ENCODE measurements at places on chromosomes 7 and 10.
A peak's percentile ranks its signal among the peaks of the same experiment; 100 is the strongest.

DNA sequence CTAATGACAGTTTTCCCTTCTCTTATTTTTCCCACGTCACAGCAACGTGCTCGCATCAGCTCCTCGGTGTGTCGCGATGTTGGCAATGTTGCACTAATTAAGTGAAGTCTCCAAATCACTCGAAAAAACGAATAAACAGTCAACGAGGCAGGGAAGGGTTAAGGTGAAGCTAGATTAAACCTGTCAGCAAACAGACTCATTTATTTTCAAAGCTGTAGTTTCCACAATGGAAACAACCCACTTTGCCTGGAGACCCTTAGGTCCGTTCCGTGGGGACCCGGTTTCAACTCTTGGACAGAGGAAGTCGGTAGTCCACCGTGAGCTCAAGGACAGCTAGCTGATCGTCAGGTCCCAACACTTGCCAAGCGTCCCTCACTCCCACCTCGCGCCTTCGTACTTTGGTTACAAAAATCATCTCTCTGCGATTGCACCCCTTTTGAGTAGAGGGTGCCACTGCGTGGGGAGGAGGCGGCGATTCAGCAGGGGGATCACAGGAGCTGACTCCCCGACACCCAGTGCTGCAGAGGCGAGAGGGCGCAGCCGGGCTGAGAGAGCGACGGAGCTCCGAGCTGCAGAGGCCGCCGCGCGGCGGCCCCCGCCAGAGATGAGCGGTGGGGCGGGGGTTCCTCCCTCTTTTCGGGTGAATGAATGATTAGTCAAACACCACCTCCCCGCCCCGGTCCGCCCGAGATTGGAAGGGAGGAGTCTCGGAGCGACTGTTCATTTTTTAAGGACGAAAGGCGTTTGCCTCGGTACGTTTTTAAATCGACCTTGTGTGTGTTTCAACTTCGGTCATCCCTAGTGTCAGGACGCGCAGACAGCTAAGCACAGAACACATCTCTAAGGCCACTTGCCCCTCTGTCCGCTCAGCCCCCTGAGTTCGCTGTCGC is 1.3 kb upstream of the BMPER start:
- peak; percentile 81 for DNase-seq

GRCh38 chr7:29035044-29035740 is 77.1 kb upstream of the TRIL start:
- DNase-seq: no peak

DNA sequence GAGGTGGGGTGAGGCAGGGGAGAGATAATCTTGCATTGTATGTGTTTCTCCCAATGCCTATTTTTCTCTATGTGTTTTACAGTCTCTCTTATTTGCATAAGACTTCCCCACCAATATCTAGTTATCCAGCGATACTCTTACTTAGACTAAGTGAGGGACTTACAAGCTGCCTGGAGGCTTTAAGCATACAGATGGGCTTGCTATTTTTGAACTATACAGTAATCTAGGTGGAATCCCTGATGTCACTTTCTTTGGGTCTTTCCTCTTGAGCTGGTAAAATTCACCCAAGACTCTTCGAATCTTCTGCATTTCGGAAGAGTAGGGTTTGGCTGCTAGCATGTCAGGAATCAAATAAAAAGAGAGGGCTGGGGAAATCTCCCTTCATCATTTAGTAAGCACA is 76.6 kb downstream of the NDUFB2 start:
- DNase-seq: no peak

DNA sequence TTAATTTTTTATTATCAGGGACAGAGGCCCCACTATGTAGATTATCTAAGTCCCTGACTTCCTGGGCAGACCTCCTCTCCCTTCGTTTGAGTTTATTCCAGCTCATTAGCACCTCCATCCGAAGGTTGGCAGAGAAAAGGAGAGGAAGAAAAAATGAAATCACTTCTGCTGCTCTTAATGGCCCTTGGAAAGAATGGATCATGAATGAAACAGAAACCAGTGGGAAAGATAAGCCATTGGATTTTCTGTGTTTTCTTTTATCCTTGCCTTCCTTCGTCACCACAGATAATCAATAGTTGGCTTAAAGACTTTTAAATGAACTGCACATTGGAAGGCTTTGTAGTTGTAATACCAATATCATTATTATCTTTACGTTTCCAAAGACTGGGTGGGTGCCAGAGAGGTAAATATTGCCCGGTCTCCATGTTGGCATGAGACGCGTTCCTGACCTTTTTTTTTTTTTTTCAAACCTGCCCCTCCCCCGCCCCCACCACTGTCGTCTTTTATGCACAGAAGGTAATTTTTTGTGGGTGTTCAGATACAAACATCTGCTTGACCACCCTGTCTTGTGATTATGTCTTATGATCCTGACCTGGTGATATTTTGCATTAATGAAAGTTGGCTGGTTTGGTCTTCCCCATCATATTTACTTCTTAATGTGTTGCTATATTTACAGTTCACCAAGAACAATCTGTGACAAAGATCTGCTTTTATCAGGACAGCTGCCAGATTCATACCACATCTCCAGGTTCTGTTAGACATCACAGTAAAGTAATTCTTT is 116.8 kb downstream of the ARID5B start:
- no peak for DNase-seq

- DNase-seq: peak; percentile 60
Observed at GRCh38 chr10:75430000-75430763, 1.2 kb upstream of the LRMDA start.

DNA sequence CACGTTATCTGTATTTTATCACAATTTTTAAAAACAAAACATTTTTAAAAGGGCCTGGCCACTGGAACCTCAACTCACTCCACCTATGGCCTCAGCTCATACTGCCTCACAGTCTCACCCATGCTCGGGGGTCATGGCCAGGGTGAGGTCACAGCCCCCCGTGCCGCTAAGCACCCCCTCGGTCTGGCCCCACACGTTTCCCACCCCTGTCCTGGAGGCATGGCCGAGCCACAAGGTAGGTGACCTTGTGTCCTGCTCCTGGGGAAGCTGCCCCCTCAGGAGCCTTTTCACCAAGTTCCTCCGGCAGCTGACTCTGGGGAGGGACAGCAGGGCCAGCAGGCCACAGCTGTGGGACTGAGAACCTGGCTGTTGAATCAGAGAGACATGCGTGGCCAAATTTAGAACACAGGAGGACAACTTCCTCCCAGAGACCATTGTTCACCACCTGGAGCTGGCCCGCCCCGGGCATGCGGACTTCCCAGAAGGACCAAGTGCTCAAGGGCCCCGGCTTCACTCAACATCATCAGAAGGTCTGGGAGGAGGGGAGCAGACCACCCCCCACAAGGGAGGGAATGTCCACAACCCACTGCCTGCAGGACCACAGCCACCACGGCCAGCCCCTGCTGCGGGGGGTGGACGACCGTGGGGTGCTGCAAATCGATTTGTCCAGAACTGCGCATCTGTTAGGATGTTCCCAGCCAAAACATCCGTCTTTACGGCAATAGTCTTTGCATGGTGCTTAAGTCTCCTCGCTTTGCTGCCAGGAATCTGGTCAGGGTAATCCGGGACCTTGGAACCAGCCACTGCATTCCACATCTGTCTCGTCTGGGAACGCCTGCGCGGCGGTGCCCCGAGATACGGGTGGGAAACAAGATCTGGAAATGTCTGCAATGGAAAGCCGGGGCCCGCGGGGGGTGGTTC is 48.6 kb upstream of the PDGFA start:
- peak; percentile 91 for DNase-seq

DNA sequence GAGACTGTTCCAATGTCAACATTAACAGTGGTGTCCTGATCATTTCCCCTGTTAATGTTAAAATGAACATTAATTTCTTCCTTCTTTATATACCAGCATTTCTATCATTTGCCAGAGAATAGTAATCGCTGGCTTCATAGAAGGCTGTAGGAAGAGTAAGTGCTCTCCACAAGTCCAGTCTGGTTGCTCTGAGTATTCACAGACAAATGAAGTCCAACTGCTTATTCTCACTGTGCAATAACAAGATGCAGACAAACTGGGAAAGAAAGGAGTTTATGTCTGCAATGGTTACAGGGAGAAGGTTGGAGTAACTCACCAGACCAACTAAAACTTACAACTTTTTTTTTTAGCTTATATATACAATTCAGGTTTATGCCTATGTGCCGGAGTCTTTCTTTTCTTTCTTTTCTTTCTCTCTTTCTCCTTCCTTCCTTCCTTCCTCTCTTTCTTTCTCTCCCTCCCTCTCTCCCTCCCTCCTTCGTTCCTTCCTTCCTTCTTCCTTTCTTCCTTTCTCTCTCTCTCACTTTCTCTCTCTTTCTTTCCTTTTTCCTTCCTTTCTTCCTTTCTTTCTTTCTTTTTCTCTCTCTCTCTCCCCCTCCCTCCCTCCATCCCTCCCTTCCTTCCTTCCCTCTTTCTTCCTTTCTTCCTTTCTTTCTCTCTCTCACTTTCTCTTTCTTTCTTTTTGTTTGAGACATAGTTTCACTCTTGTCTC is 19.1 kb downstream of the CDC14C start:
- DNase-seq: no peak

DNA sequence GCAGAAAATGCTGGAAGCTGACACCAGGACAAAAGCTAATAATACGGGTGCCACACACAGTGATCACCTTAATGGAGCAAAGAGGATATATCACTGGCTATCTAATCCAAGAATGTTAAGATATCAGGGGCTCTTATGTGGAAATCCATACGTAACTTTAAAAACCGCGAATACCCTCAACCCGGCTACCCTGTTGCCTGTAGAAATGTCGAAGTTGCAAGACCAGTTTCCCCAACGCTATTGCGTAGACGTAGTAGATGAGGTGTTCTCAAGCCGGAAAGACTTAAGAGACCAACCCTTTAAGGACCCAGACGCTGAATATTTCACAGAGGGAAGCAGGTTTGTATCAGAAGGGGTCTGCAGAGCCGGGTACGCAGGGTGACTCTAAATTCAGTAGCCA is 7.9 kb upstream of the CYREN start:
- DNase-seq: no peak

DNA sequence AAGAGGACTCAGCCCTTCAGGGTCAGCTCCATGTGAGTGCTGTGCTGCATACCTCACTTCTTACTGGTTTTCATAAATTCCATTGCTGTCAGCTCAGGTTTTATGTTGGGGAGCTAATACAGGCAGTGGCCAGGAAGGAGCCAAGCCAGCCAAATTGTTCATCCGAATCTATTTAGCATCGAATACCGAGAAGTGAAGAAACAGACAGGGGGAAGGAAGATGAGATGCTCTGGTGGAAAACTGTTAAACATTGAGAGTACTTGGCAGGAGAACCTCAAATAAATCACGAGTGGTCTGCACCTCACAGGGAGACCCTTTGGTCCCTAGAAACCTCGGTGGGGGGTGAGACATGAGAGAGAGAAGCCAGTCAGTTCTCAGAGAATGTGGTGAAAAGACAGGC is 196.0 kb upstream of the TMEM72 start:
- peak; percentile 58 for DNase-seq

- DNase-seq: peak; percentile 71
Observed at GRCh38 chr10:61900829-61901792, at the start of gene ARID5B. Gene ARID5B, plus strand, starts transcription at chr10:61901699. Its CDS starts 11 bp downstream, at chr10:61901710.

GRCh38 chr7:11592699-11593098 is 239.3 kb downstream of the THSD7A start:
- DNase-seq: no peak

DNA sequence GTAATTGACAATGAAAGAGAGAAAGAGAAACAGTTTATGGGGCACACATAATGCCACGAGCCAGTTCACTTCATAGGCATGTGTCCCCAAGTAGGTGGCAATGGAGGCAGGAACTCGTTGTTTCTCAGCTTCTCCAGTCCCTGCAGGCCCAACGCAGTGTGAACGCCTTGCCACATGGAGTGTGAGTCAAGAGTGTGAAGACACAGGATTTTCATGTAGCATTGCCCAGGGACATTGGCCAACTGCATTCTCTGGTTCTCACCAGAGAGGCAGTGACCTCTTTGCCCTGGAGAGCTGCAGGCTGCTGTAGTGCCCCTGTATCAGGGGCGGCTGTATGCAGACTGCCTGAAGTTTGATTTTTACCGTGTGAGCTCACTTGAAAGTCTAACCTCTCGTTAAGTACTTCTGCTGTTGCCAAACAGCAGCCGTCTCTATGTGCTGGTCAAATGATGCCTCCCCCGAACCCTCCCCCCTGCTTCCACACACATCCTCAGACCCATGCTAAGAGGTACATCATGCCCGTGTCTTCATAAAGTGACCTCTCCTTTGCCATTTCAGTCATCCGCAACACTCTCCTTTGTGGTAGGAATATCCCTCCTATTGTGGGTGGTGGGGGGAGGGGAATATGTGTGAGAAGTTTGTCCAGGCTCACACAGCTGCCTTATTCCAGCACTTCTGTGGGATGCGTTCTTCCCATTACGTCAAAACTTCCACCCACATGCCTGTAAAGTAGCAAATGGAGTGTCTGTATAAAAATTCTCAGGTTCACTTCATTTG is 12.7 kb downstream of the LRRC18 start:
- no peak for DNase-seq

- peak; percentile 72 for DNase-seq
Observed at GRCh38 chr7:133703547-133703946, 423.6 kb upstream of the LRGUK start.

- no peak for DNase-seq
Observed at GRCh38 chr7:157380416-157380815, 43.6 kb downstream of the DNAJB6 start.

DNA sequence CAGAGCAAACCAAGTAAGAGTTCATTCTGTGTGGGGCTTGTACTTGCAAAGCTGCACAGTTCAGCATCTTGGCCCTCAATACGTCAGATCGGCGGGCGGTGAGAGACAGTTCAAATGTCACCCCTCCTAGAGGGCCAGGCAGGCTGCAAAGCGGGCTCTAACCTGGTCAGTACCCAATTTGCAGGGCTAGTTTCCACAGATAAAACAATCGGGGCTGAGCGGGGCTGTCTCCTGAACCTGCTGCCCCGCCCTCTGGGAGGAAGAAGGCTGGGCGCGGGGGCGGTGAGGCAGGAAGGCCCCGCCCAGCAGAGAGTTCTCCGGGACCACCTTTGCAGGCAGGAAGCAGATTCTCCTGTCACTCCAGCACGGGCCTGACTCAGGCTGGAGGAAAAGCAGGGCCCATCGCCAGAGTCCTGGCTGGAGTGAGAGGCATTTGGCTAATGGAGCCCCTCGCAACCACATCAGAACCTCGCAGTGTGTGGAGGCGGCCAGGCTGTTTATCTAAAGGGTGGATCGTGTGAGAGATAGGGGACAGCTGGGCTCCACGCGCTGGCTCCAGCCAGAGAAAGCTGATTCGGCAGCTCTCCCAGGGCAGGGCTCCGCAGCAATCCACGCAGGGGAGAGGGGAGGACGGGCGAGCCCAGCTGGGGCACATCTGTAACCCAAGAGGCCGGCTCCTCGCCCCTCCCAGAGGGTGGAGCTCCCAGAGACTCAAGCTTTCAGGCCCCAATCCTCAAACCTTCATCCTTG is 83.1 kb downstream of the SH3PXD2A start:
- DNase-seq: peak; percentile 90

- no peak for DNase-seq
Observed at GRCh38 chr7:34038816-34039470, 133.6 kb downstream of the BMPER start.

DNA sequence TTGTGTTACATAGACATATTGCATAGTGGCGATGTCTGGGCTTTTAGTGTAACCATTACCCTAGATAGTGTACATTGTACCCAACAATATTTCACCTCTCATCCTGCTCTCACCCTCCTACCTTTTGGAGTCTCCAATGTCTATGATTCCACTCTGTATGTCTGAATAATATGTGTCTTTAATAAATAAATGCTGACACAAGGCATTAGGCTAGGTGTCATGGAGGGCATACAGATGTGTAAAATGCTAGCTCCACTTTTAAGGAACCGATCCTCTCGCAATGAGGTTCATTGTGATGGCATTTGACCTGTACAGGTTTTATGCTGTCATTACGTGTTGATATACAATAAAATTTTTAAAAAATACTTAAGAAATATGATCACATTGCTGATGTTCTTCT is 74.3 kb downstream of the NEBL start:
- no peak for DNase-seq

Data from right hindlimb (tissue), 1 donor.